Posterior vena cava (tissue), 2 donors: ENCODE measurements at places on chromosomes 7 and 10.

DNA sequence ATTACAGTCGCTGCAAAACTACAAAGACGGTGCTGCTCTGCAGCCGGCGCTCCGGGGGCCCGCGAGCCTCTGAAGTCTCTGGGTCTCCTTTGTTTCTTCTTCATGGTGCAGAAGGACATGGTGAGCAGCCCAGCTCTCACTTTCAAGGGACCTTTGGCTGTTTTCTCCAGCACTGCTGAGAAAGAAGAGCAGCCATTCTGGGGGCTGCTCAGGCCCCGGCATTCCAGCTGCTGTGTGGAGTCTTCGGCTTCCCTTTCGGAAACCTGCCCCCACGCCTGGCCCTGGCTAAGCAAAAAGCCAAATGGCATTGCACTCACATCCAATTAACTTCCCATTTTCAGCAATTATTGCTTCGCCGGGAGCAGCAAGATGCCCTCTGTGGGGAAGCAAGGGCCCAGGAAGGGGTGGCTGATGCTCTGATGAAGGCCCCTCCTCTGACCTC lies 555.7 kb downstream of the PTPRN2 start:
- peak; percentile 62 for DNase-seq

GRCh38 chr10:3813267-3813666 lies 28.3 kb upstream of the KLF6 start:
- no peak for DNase-seq

DNA sequence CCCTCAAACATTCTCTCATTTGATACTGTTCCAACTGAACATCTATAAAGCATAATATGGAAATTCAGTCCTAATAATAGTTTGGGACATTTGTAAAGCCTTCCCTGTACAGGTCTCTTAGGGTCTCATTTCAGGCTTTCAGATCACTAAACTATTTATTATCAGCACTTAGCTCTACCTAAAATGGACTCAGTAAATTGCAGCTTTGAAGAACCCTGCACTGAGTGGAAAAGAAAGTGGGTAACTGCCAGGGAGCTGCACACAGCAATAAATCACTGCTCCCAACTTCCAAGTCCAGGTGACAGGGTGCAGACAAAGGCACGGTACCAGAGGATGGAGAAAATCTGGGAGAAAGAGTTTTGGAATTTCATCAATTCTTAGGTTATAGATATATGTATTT lies 164.9 kb upstream of the AOAH start:
- no peak for DNase-seq

- no peak for DNase-seq
Measured at GRCh38 chr7:105599551-105599950, 18.3 kb upstream of the EFCAB10 start.

DNA sequence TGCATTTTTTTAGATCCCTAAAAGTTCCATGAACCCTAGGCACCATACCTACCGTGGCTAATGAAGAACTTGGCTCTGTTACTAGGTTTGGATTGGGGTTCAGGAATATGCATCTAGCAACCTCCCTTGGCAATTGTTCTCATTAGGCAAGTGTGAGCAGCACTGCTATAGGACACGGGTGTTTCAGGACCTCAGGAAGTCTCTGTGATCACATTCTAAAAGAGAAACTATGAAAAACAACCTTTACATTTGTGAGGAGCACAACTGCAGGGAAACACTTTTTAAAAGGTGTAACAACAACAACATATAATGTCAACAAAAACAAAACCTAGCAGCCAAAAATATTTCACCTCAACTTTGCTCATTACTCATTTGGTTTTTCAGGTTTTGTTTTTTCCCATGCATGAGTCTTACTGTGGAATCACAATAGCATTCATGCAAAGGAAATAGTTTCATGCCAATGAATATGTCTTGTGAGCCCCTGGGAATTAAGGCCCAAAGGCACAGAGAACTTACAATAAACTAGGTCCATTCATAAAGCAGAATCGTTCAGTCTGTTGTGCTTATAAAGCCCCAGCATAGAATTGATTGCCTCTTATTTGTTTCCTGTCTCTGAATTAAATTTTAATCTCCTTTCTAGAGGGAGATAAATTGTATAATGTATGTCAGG lies 255.7 kb upstream of the DGKB start:
- no peak for DNase-seq

- no peak for DNase-seq
Measured at GRCh38 chr7:137601642-137602041, 245.1 kb downstream of the DGKI start.

DNA sequence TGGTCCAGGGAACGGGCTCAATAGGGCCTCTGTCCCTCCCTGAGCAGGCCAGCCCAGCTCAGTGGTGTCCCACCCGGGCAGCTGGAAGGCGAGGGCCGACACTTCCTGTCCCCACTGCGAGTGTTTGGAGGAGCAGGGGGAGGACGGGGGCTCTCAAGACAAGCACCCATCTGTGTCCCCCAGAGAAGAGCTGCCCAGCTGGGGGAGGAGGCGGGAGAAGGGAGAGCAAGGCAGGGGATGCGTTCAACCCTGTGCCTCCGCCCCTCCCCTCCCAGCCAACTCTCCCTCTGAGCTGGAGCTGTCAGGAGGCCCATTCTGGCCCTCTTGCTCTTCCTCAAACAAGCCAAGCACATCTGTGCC lies 35.7 kb downstream of the ZCCHC24 start:
- DNase-seq = peak; percentile 79

DNA sequence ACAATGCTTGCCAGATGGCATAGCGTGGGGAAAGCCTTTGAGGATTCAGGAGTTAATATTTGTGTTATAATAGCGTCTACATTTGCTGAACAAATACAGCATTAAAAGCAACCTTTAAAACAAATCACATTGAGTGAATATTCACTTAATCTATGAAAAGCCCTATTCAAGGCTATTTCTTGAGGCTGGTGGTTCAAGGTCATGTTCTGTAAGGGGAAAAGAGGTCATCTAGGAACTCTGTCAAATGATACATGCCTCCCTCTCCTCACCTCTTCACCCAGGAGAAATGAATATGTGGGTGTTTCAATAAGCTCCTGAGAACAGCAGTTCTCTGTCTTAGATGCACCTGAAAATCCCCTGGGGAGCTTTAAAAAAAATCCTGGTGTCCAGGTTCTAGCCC lies 303.0 kb downstream of the ELMO1 start:
- no peak for DNase-seq

DNA sequence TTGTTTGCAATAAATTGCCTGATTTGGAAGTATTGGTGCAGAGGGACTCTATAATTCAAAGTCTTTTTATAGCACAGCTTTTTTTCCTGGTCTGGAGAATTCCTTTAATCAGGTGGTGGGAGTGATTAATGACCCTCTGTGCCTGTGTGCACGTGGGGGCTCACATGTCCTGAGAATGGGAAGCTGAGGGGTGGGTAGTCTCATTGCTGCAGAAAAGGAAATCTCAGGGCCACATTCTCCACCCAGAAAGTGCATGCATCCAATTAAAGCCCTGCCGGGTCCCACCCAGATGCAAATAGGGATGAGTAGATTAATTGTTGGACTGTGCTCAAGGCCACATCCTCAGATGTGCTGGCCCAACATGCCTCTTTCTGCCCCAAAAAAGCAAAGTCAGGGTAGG lies 324.7 kb downstream of the CXCL12 start:
- no peak for DNase-seq

DNA sequence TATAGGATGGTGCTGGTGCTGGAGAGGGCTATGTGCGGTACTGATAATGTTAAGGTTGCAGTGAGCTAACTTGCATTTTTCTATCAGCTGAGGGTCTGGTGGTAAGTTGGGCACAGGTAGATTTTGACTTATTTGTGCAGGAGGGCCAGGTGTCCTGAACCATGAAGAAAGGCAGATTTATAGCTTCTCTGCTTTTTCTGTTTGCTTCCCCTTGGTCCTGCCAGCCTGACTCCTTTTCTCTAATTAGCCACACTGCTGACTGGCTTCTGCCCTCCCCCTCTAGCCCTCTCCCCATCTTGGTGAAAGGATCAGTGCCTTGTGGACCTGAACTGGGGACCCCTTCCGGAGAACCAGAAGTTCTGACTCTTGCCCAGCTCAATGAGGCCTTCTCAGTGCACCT lies 40.8 kb upstream of the STEAP4 start:
- DNase-seq = no peak

DNA sequence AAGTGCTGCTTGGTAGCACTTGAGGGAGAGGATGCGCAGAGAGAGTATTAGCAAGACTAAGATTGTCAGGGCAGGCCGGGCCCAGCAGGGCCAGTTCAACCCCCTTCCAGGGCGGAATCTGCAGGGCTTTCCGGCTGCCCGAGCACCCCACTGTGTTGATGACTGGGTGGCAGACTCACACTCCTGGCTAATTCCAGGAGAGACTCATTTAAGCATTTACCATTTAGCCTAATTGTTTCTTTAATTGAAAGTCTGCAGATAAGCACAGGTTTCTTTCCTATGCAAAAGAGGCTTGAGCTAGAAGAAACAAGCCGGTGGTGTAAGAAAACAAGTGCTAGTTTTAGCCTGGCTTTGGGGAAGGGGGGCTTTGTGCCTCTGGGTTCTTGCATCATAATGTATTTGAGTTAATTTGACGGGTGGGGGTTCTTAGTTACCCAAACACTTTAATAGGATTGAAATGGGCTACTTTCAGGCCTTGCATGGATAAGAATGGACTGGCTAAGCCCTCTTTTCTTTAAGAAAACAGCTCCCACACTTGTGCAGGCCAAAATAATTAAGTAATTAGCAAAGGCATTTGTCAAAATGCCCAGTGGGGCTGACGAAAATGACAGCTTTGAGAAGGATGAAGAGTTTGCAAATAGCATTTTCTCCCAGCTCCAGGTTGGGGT lies 201.3 kb downstream of the MYOF start:
- no peak for DNase-seq

- no peak for DNase-seq
Measured at GRCh38 chr7:111998326-111998725, 207.9 kb downstream of the DOCK4 start.

GRCh38 chr10:96390460-96390864 lies 31.7 kb upstream of the OPALIN start:
- DNase-seq = no peak

DNA sequence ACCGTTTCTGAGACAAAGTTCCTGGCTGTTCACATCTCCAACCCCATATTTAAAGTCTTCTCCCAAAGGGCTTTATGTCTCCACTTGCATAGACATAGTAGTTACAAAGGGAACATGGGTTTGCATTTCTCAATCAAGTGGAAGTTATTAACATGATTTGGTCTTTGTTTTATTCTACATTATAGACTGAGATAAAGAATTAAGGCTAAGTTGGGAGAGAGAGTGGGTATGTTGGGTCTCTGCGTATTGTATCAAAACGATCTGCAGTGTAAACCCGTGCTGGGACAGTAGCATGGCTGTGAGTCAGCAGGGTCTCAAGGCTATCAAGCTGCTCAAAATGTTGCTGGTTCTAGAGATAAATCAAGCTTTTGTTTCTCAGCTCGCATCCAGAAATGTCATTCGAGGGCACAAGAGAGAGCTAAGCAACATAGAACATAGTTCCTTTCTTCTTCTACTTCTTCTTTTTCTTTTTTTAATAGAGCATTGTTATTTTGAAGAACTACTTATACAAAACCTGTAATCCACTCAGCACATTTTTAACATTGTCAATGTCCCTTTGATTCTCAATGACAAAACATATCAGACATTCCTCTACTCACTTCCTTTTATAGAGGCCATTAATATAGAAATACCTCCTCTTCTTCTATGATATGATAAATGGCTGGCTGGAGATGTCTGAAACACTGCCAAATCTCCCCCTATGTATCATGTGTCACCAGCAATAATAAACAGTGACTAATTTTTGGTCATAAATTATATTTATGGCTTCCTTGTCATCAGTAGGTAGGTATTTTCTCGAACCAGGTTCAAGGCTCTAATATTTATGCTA lies 34.5 kb upstream of the RHOBTB1 start:
- no peak for DNase-seq

GRCh38 chr10:80411267-80411668 lies 2.9 kb downstream of the PRXL2A start:
- DNase-seq = no peak

- DNase-seq = no peak
Measured at GRCh38 chr7:2516194-2516555, 3.4 kb upstream of the LFNG start.

GRCh38 chr7:229184-229964 lies 37.0 kb downstream of the FAM20C start:
- peak; percentile 96 for DNase-seq

- no peak for DNase-seq
Measured at GRCh38 chr10:34222359-34222758, 592.7 kb downstream of the PARD3 start.

GRCh38 chr7:50266635-50267386 lies 37.7 kb upstream of the IKZF1 start:
- no peak for DNase-seq

DNA sequence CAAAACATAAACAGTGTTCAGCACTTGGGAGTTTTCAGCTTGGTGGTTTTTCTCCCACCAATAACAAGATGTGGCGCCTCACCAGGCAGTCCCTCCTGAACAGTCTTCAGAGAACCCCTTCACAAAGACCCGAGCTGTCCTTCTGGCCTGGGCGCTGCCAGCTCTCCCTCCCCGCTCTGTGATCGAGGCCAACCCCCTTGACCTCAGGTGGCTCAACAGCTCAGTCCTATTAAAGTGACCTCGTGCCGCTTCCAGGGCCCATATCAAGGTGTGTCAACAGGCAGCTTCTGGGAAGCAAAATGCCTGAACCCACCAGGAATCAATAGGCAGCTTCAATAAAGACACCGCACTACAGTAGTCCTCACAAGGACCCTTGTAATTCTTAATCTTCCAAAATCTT lies 63.3 kb downstream of the CHST15 start:
- DNase-seq = no peak

DNA sequence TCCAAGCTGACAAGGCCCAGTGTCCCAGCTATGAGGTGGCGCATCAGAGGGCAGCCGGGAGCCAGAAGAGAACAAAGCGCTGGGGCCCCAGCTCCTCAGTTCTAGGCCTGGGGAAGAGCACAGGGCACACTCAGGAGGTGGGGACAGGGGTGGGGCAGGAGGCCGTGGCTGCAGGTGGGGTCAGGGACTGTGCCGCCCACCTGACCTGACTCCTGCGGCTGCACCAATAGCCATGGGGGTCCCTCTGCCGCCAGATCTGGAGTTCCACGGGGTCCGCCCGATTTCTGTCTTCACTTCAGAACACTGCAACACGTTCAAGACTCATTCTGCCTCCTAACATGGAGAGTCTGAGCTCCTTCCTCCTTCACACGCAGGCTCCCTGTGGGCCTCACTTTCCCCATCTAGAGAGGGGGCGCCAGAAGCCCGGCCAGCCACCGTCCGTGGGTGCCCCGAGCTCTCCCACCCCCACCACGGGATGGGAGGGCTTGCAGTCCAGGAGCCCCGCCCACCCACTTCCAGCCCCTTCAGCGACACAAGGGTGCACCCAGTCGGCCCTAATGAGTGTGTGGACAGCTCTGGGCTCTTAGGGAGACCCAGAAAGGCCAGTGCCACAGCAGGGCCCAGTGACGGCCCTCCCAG lies 278.3 kb downstream of the MAD1L1 start:
- DNase-seq = peak; percentile 69

DNA sequence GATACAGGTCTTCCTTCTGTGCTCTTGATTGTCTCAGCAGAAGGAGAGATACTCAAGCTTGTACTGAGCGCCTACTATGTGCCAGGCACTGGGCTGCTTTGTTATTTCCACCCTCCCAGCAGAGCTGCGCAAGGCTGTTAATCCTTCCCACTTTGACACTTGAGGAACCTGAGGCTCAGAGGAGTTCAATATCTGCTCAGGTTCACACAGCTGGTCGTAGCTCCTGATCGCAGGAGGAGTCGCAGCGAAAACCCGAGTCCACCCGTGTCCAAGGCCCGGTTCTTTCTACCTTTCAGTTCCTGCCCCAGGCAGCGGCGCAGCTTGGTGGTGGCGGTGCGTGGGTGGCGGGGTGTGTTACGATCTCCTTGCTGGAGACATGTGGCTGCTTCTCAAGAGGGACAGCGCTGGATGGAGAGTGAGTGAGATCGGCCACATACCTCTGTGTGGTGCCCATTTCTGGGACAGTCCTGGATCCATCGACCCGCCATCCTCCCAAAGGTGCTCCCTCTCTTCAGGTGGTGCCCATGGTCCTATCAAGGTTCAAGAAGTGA lies 26.5 kb upstream of the SAMD8 start:
- no peak for DNase-seq
